ENCODE measurements at places on chromosomes 7 and 10.

GRCh38 chr7:78074713-78075112, 276.1 kb downstream of the PHTF2 start:
- no peak for DNase-seq

DNA sequence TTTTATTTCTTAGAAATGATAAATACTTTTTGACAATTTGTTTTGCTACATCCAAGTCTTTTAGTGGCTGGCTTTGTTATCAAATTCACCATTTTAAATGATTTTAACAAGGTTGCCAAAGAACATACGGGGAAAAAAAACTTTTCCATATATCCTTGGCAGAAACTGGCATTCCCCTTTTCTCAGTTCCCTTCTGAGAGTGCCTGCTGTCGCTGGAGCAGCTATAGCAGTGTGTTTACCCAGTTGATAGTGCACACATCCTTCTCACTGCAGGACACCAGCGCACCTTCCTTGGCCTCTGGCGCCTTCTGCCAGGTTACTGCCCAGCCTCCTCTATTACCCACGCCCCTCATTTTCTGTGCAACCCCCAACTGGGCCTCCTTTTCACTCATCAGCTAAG, 94.1 kb downstream of the ALOX5 start:
- DNase-seq: no peak

DNA sequence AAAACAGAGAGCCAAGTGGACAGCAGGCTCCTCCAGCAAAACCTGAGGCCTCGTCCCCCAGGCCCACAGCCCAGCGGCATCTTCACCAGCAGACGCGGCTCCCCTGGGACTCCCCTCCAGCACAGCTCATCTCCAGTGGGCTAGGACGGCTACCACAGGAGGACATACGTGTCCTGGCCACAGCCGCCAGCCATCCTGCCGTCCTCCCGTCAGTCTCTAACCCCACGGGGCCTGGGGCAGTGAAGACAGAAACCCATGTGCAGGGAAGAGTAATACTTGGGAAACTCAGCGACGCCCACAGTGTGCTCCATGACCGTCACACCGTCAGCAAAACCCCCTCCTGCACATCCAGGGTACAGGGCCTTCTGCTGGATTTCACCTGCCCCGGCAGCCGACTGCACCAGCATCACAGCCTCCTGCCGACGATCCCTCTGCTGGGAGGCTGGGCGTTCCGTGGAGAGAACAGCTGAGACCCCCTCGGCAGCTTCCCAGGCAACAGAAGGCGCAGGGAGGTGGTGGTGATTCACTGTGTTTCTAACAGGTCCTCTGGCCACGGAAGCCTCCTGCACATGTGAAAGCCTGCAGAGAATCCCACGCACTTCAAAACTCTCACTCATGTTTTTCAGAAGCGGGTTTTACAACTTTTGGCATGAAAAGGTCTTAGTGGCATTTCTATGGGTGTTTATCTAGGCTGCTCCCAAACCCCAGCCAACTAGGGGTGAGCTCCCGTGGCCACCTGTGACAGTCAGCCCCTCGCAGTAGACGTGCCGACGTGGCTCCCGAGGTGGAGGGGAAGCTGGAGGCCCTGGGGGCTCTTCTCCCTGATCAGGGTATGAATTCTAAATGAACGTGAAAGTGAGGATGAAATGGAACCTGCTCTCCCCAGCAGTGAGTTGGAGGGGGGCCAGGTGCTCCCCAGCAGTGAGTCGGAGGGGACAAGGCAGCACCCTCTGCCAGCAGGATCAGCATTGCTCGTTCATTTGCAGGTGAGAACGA, 513.5 kb downstream of the PTPRN2 start:
- no peak for DNase-seq

DNA sequence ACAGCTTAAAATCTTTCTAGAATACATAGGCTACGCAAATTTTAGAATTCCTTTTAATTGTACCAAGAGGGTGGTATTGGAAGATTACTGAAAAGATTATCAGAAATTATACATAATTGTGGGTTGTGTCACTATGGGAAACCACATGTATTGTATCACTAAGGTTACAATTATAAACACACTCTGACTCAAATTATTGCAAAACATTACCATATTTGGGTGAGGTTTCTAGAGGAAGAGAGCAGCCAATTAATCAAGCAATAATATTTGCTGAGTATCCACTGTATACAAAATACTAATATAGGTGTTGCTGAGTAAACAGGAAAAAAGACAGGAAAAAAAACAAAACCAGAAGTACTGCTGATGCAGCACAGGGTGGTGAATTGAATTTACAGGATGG, 3.1 kb upstream of the CAPZA2 start:
- DNase-seq: no peak

DNA sequence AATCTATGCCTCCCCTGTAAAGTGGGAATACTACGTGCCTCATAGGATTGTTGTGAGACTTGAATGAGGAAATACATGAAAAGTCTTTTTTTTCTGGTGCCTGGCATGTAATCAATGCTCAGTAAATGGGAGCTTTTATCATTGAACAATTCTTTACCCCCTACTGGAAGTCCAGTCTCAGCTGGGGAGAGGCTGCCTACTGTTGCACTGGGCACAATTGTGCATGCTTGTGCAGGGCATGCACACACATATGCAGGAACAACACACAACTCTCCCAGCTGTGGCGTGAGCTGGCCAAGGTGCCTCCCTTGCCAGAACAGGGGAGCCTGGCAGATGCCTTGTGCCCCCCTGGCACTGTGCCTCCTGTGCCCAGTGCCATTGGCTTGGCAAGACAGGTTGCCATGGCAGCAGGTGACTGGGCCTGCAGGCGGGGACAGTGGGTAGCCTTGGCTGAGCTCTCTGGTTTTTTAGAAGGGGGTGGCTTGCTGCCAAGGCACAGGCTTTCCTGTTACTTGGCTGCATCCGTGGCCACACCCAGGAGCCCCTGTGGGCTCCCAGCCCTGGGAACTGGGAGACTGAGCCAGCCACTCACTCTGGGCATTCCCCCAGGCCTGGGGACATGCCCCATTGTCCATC, 16.1 kb upstream of the PALD1 start:
- DNase-seq: no peak

All from Jurkat, Clone E6-1 (cell line).